Central memory CD4-positive, alpha-beta T cell (primary cell): ENCODE measurements at places on chromosomes 13 and 19.

GRCh38 chr19:55519451-55520311 lies 17.3 kb downstream of the SBK2 start:
- no peak for DNase-seq

GRCh38 chr13:31674051-31674450 lies 65.3 kb upstream of the RXFP2 start:
- DNase-seq: no peak

GRCh38 chr13:51267622-51268021 lies 45.4 kb downstream of the FAM124A start:
- no peak for DNase-seq

DNA sequence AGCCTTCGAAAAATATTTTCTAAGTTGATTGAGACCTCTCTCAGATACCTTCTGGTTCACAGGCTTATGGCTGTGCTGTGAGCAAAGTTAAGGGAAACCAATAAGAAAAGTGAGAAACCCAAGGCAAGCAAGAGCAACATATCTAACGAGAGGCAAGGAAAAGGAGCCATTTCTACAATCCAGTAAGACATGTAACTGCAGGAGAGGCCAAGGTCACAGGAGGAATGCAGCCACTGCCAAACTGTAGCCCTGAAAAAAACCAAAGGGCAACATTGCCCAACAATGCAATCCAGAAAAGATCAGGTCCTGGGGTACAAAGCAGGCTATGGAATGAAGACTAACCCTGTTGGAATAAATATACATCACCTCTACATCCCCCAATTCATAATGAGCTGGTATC lies 21.3 kb downstream of the SCGB2B2 start:
- no peak for DNase-seq

DNA sequence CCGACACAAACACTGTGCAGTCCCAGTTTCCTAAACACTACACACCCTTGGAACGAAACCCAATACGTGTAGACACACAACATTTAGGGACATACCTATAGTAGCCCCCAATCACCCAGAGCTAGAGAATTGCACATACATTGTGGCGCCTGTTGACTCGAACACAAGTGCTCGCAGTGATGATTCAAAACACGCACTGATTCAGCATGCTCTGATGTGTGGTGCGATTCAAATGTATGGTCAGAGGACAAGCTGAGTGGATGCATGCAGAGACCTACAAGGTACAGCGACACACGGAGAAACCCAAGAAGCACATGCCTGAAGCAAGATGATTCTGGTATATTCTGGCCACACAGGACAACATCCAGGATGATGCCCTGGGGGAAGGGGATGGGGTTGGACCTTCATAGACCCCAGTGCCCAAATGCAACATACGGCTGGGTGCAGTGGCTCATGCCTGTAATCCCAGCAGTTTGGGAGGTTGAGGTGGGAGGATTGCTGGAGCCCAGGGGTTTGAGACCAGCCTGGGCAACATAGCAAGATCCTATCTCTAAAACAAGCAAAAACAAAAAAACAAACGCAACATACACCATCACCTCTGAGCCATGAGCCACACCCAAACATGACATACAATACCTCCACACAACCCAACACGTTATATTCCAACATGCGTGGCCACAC lies 997 bp upstream of the KCNN4 start:
- DNase-seq: no peak

DNA sequence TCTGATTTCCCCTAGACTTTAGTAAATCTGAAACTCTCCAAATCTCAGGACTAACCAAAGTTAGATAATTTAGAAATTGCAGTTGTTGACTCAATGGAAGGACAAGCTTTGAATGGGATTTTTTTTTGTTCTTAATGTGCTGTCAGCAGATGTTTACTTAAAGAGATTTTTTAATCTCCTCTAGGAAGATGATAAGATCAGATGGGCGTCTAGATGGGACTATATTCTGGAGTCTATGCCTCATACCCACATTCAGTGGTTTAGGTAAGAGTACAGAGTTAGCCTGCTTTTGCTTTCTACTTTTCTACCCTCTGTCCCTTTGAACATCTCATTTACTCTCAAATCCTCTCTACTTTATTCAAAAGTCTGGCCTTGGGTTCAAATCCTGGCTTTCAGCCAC lies 39.3 kb downstream of the TM9SF2 start:
- DNase-seq: no peak

GRCh38 chr13:89977203-89977602 lies 1370.3 kb upstream of the MIR17HG start:
- no peak for DNase-seq

- no peak for DNase-seq
Measured at GRCh38 chr13:103883164-103883563, 816.9 kb upstream of the SLC10A2 start.

DNA sequence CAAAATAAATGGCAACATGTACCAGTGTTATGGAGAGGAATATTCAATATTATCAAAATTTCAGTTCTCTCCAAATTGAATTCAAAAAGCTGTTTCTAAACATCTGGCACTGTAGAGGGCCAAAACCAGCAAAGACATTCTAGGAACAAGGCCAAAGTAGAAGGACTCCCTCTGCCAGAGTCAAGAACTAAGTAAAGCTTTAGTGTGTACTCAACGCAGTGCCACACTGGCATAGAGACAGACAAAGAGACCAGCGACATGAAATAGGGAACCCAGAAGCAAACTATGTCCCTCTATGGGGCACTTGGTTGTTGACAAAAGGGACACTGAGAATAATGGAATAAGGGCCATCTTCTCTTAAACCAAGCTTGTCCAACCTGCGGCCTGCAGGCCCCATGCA lies 15.6 kb downstream of the SCGB2B2 start:
- no peak for DNase-seq

DNA sequence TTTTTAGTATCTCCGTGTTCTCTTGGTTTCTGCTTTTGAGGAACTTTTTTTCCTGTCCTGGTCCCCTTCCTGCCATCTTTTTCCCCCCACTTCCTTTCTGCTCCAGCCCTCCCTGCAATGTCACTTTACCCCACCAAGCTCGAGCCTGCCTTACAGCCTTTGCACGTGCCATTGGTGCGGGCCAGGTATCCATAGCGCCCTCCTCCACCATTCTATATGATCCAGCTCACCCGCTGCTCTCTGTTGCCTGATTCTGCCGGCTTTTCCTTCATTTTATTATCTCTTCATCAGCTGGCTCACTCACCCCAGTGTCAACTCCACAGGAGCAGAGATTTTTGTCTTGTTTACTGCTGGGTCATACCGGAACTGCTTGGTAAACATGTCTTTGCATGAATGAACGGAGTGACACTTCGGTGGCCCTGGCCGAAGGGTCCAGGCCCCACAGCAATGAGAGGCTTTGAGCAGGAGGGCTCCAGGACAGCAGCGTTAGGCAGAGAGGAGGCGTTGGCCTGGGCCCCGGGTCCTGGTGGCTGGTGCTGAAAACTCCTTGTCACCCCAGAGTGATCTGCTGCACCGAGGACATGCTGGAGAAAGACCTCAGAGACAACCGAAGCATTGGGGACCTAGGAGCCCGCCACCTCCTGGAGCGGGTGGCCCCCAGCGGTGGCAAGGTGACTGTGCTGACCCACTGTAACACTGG lies 1.2 kb downstream of the MRI1 start:
- DNase-seq: no peak

GRCh38 chr19:44866664-44867063 lies 20.6 kb downstream of the NECTIN2 start:
- no peak for DNase-seq

- DNase-seq: no peak
Measured at GRCh38 chr13:114144606-114145244, 12.3 kb upstream of the RASA3 start.

- DNase-seq: peak; percentile 10
Measured at GRCh38 chr19:41691268-41691970, 3.3 kb upstream of the CEACAM7 start.

DNA sequence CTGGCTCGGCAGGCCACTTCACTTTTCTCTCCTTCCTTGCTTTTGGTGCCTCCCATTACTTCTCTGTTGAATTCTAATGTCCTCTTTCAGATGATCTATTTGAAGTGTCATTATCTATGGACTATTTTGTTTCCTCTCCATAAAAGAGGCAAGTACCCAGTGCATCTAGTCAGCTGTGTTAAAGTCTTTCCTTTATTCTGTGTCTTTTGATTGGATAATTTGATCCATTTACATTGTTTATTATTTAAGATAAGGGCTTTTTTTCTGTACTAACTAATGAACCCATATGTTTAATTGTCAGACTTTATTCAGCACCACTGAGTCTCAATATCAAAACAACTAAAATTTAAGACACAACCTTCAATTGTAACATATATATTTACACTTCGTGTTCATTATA lies 36.4 kb downstream of the IGFL3 start:
- DNase-seq: no peak

- no peak for DNase-seq
Measured at GRCh38 chr19:16337809-16338469, 13.3 kb downstream of the KLF2 start.

GRCh38 chr19:17847538-17848366 lies at the start of gene JAK3:
TSS of gene JAK3 (minus strand) at chr19:17847982. CDS start at chr19:17844417, 3,565 bp downstream.
- DNase-seq: peak; percentile 83

DNA sequence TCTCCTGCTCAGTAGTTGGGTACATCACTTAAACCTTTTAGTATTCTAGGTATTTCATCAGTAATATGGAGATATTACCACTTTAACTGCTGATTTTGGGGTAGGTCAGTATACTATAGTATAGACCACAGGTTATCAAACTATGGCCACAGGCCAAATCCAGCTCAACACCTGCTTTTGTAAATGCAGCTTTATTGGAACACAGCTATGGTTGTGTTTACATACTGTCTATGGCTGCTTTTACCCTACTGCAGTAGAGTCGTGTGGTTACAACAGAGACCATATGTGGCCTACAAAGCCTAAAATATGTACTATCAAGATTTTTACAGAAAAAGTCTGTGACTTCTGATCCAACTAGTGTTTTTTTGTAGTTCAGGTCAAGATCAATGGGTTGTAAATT lies 10.3 kb downstream of the COG6 start:
- DNase-seq: no peak

DNA sequence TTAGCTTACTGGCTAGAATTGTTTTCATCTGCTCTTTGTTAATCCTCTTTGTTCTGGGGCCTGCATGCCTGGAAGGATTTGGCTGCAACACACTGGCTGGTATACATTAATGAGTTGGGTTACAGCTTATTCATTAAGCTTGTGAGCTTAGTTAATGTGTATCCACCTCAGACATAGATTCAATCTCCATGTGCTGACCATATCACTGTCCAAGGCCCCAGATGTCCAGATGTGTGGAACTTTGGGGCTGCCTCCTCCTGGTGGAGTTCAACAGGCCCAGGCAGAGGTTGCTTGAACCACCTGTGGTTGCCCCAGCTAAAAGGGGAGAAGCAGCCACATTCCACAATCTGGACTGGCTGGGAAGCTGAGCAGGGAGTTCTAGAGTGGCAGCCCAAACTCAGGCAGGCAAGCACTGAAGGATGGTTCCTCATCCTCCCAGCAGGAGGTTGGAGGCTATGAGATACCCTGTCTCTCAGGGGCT lies 5.4 kb downstream of the DIAPH3 start:
- DNase-seq: no peak

GRCh38 chr19:18274219-18274780 lies at the start of gene IQCN:
TSS of gene IQCN (minus strand) at chr19:18274452. CDS start at chr19:18269478, 4,974 bp downstream.
- DNase-seq: no peak

DNA sequence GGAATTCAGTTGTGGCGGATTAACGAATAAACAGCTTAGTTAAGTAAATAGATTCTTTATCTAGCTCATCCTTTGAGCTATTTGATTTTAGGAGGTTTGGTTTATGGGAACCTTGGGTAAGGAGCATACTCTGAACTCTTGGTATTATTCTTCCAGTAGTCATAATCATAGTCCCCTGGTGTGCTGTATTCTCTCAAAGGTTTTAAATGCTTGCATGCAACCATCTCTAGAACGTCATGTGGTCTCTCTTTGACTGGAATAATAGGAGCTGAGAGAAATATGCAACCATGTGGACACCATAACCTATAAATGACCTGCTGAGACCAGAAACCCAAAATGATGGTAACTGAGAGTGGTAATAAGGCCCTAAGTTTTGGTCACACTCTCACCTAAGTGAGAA lies 951.6 kb upstream of the MIR17HG start:
- DNase-seq: no peak

GRCh38 chr19:30443531-30444252 lies 71.5 kb downstream of the ZNF536 start:
- no peak for DNase-seq

GRCh38 chr13:24627090-24627714 lies 53.0 kb upstream of the ATP12A start:
- no peak for DNase-seq

DNA sequence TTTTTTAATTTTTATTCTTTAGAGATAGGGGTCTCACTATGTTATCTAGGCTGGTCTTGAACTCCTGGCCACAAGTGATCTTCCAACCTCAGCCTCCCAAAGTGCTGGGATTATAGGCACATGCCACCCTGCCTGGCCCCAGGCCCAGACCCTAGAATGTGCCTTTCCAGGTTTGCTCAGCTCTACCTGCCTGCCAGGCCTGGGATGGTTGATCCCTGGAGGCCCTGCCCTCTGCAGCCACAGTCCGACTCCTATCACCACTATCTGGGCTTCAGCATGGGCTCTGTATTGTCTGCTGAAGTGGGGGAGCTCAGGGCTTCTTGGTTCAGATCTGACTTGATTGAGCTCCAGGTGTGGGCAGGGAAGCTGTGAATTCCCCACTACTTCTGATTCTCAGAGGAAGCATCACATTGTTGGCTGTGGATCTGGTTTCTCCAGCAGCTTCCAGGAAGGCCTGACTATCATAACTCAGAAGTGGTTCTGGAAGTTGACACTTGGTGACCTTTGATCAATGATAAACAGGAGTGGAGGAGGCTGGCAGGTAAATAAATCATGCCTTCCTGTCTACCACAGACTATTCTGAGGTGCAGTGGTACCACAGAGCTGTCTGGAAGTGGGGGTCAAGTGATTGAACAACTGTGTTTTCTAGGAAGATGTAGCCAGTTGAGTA lies 71.9 kb downstream of the OLFM4 start:
- DNase-seq: no peak

- DNase-seq: no peak
Measured at GRCh38 chr13:63209330-63210017, 1793.8 kb upstream of the PCDH20 start.

DNA sequence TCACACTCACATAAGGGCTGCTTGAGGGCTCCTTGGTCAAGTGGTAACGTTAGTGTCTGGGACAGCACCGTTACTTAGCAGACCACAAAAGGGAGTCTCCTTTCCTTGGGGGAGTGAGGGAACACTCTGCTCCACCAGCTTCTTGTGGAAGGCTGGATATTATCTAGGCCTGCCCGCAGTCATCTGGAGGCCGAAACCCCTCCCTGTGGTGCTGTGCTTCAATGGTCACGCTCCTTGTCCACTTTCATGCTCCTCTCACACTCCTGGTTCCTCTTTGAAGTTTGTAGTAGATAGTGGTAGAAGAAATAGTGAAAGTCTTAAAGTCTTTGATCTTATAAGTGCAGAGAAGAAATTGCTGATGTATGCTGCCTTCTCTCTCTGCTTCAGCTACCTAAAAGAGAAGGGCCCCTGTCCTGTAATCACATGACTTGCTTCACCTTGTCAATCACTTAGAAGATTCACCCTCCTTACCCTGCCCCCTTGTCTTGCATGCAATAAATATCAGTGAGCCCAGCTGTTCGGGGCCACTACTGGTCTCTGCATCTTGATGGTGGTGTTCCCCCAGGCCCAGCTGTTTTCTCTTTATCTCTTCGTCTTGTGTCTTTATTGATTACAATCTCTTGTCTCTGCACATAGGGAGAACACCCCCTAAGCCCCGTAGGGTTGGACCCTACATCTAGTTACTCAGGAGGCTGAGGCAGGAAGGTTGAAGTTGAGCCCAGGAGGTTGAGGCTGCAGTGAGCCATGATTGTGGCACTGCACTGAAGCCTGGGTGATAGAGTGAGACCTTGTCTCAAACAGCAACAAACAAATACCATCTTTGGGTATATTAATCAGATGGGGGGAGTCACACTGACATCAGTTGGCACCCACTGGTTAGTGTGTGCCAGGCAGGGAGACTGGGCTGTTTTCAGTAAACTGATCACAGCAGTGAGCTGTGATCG lies 11.6 kb upstream of the MZF1 start:
- DNase-seq: no peak
